ENCODE measurements at places on chromosomes 1 and 21. TPM values are rescaled to one million over a fixed set of nuclear protein-coding genes. Genes with fewer than 3 reads are reported as not detected.

DNA sequence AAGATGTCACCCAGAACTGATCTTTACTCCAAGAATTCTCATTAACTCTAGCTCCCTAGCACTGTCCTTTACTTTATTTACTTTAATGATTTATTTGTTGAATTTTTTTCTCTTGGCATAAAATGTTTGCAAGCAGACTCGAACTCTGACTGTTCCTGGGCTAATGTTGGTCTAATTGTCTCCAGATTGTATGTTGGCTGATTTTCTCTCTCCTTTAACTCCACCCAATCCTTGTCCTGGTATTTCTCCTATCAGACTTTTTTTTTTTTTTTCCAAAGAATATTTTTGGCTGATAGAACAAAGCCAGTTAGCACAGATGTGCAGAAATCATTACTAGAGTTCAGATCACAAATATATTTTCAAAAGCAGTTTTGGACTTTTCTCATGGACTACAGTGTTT is 82.6 kb downstream of the ATF6 start:
- DNase-seq, result no peak

- DNase-seq, result no peak
Measured at GRCh38 chr1:245448975-245449431, 294.2 kb downstream of the KIF26B start.

Gene ATP1A2
- total RNA-seq, result 1.4 TPM

Gene ROR1
- 7.9 TPM for total RNA-seq

Gene FMO3
- total RNA-seq, result not detected
